NCI-H524 (cell line): ENCODE measurements at places on chromosomes 1 and 21.
A peak's percentile ranks its signal among the peaks of the same experiment; 100 is the strongest.

GRCh38 chr1:53326598-53327181 lies 1.2 kb downstream of the LRP8 start:
- peak; percentile 72 for DNase-seq

- no peak for DNase-seq
Observed at GRCh38 chr1:43322506-43322905, 15.1 kb upstream of the MPL start.

DNA sequence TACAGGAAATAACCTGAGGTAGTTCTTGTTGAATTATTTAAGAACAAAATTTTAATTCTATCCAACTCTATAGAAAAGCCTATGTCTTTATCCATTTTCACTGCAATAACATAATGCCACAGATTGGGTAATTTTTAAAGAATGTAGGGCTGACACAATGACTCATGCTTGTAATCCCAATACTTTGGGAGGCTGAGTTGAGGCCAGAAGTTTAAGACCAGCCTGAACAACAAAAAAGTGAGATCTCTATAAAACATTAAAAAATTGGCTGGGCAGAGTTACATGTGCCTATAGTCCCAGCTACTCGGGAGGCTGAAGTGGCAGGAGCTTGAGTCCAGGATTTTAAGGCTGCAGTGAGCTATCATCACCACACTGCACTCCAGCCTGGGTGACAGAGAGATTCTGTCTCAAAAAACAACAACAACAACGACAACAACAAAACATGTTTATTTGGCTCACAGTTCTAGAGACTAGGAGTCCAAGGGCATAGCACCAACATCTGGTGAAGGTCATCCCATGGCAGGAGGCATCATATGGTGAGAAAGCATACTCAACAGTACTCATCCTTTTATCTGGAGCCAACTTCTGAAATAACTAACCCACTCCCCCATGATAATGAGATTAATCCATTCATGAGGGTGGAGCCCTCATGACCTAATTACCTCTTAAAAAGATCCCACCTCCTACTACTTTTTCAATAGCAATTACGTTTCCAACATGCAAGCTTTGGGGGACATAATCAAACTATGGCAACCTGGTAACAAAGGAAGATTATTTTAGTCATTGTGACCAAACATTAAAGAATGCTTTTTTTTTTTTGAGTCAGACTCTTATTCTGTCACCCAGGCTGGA lies 59.6 kb downstream of the ABL2 start:
- DNase-seq = peak; percentile 58

GRCh38 chr1:199279872-199280645 lies 641.2 kb downstream of the PTPRC start:
- DNase-seq = no peak

- no peak for DNase-seq
Observed at GRCh38 chr1:160618763-160619274, 28.0 kb downstream of the SLAMF1 start.

DNA sequence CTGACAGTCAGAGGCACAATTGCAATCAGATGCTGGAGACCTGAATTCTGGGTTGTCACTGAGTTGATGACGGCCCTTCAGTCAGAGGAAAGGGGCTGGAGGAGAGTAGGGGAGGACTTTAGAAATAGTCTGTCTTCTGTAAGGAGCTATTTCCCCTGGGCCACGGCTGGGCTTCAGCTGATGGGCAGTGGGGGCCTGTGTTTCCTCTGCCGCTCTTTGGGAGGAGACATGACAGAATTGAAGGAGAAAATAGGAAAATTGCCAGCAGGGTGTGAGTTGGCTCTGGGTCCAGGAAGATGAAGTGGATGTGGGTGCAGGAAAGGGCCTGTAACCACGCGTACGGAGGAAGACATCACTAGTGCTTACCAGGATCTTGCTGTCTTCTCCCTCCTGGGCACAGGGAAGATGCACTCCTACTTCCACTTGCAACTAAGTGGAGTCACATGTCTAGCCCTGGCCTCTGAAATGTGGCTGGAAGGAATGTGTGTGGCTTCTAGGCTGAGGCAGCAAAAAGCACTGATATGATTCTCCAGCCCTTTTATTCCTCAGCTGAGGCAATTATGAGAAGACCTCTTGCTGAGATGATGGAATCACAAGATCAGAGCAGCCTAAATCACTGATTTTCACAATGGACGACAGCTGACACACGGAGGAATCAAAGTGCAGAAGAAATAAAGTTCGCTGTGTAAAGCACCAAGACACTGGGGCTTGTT lies 250.0 kb downstream of the GRIK3 start:
- no peak for DNase-seq

DNA sequence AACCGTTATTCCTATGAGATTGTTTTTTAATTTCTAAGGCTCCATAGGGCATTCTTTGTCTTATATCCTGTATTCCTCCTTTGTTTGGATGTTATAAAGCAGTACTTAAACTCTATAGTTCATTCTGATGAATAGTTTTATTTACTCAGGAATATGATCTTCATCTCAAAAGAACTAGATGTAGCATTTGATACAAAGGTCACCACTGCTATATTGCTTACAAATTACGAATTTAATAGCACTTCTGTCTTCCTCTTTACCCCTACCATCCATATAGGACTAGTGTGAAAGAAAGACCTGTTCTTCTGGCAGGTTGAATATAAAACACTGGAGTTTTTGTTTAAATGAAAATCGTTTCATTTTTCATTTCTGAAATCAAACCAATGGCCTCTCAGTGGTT lies 468.1 kb upstream of the CXADR start:
- DNase-seq = no peak

DNA sequence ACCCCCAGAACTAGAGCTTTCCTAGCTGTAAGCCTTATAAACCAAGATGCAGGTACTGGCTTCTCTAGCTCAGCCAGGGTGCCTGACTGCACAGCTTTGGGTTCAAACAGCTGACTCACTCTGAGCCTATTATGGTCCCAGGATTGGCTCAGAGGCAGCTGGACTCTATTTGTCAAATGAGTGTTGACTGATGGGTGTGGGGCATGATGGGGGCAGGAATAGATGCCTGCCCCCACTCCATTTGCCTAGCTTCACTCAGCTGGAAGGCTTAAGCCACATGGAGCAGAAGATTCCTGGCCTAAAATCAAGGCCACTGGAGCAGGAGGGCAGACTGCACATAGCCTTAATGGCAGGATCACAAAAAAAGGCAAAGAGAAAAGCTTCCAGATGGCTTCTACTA lies 90.5 kb downstream of the PIK3R3 start:
- no peak for DNase-seq

DNA sequence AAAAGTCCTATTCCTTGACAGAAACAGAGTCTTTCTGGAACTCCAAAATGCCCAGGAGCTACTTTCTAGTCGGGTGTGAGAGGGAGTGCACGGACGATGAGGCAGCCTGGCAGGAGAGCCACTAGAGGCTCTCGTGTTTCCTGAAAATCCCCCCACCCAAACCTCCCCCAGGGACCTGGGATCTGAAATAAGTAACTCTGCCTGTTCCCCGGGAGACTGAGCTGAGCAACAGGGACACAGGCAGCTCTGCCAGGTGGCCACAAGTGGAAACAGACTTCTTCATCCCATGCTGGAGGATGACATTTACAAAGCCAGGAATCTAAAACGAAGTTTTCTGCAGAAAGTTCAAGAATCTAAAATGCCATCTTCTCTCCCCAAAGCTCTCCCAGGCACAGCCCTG lies 77.1 kb downstream of the ITPKB start:
- DNase-seq = peak; percentile 69

- DNase-seq = peak; percentile 8
Observed at GRCh38 chr21:38753114-38753513, 52.6 kb upstream of the ETS2 start.

DNA sequence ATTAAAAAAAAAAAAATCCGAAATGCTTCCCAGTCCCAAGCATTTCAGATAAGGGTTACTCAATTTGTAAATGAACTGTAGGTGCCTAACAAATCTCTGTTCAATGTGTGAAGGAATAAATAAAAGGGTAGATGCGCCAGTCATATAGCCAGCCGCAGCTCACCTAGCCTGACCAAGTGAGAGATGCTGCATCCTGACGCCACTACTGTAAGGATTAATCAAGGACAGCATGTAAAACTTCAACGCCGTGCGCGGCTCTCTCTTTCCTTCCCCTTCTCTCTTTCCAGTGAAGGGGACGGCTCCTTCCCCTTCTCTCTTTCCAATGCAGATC lies 441 bp downstream of the PPT1 start:
- DNase-seq = no peak

- no peak for DNase-seq
Observed at GRCh38 chr21:45858180-45858579, 123.4 kb upstream of the COL6A1 start.

DNA sequence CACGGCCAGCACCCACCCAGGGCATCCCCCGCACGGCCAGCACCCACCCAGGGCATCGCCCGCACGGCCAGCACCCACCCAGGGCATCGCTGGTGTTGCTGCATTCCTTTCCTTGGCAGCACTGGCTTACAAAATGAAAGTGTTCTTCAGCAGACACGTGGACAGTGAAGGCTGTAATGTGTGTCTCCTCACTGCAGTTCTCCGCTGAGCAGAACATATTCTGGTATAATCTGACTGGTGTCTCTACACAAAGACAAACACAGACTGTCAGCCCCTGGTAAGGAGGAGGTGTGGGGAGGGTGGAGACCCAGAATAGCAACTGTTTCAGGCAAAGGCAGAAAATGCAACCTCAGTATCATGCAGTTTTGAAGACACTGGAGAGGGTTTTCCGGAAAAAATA lies 7.3 kb downstream of the LYPD8 start:
- DNase-seq = no peak

DNA sequence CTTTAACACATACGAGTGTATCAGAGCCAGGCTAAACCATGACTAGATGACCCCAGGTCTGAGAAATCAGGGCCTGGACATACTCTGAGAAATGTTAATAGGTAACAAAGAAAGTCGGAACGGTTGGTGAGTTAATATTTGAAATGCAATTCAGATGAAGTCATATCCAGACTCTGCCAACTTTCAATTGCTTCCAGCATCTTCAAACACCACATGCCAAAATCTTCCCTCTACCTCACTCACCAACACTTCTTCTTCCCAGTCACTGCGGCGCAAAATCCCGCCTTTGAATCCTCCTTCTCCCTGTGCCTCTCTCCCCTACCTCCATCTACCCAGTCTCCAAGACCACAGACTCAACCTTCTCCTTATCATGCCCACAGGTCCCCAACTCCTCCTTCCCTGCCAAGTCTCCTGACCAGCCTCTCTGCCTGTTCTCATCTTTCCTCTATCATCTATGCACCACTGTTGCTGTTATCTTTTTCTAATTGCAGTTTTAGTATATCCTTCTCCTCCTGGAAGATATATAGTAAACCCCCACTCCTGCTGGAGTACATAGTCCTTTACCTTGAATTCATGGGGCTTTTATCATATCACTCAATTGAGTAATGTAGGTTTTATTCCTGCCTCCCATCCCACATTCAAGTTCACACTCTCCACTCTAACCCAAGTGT lies 41.3 kb downstream of the ZBTB18 start:
- DNase-seq = no peak

GRCh38 chr21:26686278-26686677 lies 113.2 kb upstream of the CYYR1 start:
- DNase-seq = no peak

GRCh38 chr1:94821636-94822305 lies 1.6 kb downstream of the SLC44A3 start:
- DNase-seq = peak; percentile 97

DNA sequence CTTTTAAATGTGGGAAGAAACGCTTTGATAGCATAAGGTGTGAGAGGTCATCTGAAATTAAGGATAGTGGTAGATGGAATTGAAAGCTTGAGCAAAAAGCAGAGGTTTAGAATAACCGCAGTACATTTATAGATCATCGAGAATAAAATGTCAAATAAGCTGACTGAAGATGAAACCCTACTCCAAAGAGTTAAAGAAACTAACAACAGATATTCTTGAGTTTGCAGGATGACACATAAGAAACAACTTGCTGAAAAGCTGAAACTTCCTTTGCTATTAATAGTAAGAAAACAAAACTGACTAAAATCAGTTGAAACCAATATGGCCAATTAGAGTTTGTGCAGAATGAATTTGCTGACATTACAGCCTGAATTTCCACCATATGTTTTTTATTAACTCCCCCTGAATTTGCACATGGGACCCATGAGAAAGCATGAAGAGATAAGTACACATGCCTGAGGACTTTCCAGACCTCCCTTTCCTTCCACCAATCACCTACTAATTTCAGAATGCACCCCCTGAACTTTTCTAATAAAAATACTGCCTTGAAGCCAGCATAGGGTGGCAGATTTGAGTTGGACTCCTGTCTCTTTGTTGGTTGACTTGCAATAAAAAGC lies 1.7 kb upstream of the C1orf185 start:
- DNase-seq = no peak

- DNase-seq = no peak
Observed at GRCh38 chr1:32051706-32052105, 21.0 kb upstream of the TMEM39B start.

DNA sequence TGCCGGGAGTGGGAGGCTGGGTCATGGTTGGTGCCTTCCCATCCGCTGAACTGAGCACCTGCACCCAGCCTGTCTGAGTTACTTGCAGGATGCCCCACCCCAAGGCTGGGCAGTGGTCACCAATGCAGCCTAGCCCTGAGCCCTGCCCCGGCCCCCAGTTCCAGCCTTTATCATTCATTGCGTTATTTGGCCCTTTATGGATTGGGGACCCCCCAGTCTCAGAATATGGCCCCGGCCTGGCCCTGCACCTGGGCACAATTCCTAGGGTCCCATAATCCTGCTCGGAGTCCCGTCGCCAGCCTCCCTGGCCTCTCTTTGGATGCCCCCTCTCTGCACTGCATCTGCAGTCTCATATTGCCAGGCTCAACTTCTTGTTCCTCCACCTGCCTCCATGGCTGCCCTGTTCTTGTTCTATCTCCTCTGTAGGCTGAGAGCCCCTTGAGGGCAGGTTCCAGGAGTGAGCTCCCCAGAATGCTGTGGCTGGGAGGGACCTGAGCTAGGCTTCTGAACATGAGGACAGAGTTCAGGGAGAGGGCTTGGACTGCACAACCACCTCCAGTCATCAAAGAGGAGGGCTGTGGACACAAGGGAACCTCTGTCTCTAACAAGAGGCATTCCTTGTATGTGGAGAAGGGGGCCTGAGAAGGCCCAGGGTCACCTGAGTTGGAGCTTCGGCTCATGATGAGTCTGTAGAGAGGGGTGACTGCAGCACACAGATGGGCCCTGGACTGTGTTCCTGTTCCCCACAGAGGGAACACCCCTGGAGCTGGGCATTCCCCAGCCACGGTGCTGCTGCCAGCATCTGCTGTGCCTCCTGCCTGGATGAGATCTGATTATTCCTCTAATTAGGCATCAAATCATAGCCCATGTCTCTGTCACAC lies 1.1 kb upstream of the KNCN start:
- no peak for DNase-seq

DNA sequence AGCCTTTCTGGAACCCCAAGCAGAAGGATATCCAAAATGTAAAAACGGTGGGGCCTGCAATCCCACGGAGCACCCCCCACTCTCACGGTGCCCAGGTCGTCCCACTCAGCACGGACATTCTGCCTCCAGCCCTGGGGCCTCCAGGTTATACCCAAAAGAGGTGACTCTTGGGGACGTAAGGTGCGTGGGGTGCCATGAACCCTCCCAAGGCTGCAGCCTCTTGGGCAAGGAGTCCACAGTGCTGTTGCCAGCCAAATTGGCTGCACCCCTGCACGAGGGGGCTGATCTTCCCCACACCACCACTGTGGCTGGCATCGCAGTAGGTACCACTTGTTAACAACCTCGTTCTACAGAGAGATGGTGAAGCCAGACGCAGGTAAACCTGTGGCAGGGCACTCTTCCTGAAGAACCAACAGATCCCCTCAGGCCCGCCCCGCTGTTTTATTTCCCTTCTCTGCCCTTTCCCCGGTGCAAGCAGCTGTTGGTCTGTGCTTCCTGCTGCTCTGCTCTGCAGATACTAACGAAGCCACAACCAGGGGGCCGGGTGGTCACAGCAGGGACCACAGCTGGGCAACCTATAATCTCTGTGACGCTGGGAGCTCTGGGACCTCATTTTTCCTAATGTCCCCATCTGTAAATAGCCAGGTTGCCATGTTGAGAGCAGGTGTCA lies 8.7 kb downstream of the TFF3 start:
- DNase-seq = peak; percentile 91
